ENCODE measurements at places on chromosomes 16 and 17.
A peak's percentile ranks its signal among the peaks of the same experiment; 100 is the strongest.

DNA sequence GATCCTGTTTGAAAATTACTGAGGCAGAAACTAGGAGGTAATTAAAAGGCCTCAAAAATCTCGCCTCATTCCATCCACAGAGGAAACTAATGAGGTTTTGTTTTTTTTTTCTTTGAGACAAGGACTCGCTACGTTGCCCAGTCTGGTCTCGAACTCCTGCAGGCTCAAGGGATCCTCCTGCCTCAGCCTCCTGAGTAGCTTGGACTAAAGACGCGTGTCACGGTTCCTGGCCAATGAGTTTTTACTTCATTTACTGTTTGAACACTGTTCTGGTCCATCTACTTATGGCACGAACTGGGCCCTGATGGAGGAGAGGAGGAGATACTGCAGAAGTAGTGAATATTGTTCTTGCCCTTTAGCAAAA lies 600 bp upstream of the BLTP2 start:
- no peak for DNase-seq

- DNase-seq, result no peak
Measured at GRCh38 chr17:39400547-39401411, 647 bp downstream of the FBXL20 start.

GRCh38 chr16:81524382-81524781 lies 79.8 kb downstream of the CMIP start:
- no peak for DNase-seq

GRCh38 chr16:22030087-22030812 lies 22.3 kb downstream of the MOSMO start:
- no peak for DNase-seq

- no peak for DNase-seq
Measured at GRCh38 chr16:47777220-47777619, 316.1 kb downstream of the PHKB start.

DNA sequence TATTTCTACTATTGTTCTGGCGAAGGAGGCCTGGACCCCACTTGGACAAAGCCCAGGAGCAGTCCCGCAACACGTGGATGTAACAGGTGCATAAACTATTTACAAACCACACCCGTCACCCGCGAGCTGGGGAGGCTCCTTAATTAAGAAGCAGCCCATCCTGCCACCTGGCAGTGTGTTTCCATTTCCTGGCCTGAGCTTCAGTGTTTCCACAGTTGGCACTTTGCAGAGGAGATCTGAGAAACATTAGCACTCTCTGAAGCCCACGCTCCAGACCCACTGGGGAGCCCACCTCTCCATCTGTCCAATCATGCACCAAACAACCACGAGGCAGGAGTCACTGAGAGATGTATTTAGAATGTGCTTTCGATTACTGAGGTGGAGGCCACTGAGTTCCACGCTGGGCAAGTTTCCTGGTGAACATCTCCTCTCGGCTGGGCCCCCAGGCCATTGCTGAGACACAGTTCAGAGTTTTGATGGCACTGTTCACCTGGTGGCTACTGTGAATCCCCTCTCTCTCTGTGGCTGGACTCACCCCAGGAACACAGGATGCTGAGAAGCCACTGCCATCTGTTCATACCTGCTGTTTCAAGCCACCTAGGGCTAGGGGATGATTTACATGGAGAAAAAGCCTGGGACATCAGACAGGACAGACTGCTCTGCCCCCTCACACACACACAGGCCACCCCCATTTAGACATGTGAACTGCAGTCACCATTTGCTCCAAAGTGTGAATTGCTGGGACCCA lies 129.1 kb downstream of the AIPL1 start:
- no peak for DNase-seq

GRCh38 chr17:740240-741017 lies 8.0 kb downstream of the TLCD3A start:
- no peak for DNase-seq

- no peak for DNase-seq
Measured at GRCh38 chr16:49622084-49622390, 233.9 kb downstream of the ZNF423 start.

DNA sequence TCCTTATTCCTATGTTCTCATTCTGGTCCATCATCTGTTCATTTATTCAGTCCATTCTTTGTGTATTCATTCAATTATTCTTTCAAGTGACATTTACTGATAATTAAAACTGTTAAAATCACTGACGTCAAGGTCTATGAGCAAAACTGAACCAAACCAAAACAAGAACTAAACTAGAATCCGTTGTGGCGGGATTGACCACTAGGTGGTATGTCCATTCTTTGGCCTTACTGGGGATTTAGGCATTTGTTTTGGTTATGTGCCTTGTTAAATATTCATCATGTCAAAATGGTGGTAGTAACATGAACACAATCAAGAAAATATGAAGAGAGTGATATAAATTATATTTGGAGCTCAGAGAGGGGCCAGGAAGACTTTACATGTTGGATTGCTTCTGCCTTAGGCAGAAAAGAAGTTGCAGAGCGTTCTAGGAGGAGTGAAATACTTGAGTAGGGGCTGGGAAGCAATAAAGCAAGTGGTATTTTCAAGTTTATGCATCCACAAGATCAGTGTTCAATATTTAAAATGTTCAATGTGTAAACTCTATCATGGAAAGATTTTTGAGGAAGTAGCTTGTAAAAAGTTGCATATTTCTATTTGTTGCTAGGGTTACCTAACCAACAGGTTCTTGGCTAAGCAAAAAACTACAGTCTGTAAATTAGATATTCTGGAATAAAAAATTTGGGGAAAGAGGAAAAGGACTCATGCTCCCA lies 129.0 kb downstream of the CDH13 start:
- DNase-seq, result no peak

DNA sequence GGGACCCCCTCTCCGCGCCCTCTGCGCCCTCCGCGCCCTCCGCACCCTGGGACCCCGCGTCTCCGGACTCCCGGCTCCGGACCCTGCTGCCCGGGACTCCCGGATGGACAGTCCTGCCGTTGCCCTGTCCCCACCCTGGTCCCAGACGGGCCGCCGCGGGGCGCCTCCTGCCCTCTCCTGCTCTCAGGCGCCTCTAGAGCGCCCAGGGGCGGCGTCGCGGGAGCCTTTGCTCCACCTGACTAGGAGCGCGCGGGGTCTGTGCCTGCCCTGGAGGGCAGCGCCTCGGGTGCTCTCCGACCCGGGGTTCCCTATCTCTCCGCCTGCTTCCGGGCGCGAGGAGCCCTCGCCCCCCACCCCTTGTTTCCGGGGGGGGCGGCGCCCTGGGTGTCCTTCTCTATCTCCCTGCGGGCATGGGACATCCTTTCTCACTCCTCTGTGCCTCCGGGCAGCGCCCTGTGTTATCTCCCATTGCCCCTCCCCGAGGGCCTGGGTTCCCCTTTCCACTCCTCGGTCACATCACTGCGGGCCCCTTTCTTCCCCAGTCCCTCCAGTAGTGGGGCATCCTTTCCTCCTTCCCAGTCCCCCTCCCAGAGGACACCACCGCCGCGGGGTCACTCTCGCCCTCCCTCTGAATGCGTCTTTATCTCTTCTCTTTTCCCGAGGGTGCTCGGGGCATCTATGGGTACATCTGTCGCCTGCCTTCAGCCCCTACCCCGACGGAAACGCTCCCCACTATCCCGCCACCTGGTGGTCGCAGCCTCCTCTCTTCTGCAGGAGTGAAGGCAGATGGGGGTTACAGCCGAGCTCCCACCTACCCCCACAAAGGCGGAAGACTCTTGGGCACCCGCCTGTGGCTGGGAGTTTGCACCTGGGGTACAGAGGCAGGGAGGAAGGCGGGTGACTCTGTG lies 875 bp downstream of the PRKCB start:
- no peak for DNase-seq

DNA sequence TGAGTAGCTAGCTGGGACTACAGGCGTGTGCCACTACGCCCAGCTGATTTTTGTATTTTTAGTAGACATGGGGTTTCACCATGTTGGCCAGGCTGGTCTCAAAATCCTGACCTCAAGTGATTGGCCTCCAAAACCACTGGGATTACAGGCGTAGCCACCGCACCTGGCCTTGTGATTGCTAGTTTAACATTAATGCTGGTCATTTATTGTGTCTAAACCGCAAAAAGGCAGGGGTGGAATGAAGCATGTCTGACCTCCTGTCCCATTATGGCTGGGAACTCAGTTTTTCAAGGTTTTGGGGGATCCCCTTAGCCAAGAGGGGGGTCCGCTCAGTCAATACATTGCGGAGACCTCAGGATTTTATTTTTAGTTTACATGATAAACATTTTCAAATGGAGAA lies 10.7 kb upstream of the CNGB1 start:
- no peak for DNase-seq

- DNase-seq, result peak; percentile 28
Measured at GRCh38 chr17:67441052-67441895, 64.2 kb downstream of the PITPNC1 start.

- DNase-seq, result no peak
Measured at GRCh38 chr17:75067856-75068255, 19.9 kb upstream of the SLC16A5 start.

DNA sequence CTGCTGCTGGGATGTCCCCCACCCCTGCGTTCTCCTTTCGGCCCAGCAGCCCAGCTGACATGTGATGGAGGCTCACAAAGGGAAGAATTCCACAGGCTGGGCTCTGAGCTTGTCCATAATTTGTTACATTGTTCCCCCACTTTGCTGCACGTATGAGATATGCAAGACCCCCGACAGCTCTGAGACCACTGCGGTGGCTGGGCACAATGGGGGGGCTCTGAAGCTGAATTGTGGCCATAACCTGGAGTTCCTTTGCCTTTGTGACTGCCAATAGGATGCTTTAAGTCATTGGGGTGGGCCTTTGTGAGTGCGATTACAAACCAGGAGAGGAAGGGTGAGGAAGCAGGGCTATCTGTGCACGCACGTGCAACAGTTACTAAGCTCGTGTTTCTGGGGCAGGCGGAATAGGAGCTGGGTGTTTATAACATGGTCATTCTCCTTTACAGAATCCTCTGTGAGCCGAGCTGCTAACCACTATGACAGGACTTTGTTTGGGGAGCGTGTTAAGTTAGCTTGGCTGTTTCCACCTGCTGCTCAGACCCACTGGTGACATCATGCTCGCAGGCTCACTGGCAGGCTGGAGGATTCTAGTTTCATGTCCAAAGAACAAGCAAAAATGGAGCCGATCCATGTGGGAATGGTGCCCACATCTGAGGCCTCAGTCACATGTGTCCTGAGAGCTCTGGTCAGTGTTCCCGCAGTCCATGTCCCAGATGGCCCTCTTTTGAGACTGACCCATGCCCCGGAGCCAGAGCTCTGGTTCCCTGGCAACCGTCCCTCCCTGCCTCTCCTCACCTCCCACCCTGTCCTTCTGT lies 208.3 kb upstream of the SALL1 start:
- no peak for DNase-seq

DNA sequence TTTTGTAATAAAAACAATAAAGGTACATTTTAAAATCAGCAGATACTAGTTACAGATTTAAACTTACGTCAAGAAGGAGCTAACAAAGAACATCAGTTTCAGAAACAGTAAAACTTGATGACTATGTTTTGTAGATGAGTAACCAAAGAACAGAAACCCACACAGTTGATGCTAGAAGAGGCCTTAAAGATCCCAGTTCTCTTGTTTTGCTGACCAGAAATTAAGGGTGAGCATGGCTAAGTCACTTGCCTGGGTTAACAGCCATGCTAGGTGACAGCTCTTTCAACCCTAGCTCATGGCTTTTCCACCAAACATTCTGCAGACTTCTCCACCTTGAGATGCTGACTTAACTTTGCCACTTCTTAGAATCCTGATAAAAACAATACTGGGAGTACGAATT lies 26.4 kb downstream of the STX8 start:
- no peak for DNase-seq

GRCh38 chr17:34351096-34351495 lies 5.2 kb upstream of the CCL13 start:
- no peak for DNase-seq

GRCh38 chr17:1229349-1229899 lies 40.8 kb upstream of the BHLHA9 start:
- DNase-seq, result no peak

DNA sequence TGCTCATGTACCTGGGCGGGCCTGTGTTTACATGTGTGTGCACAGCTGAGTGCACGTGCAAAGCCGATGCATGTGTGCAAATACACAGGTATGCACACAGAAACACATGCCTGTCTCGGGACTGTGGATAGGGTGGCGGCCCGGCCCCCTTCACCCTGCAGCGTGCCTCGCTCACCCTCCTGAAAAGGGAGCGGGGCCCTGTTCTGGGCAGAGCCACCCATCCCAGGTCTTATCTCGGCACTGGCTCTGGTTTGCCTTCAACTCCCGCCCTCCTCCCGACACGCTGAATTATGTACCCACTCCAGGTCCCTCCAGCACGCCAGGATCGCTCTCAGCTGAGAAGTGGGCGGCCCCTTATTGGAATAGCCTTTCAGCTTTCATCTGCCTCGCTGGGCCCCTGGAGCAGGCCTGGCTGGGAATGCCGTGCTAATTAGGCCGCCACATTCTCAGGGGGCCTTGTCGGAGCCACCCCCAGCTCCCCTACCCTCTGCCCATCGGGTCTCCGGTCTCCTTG lies 77.8 kb downstream of the RTN4RL1 start:
- DNase-seq, result no peak

DNA sequence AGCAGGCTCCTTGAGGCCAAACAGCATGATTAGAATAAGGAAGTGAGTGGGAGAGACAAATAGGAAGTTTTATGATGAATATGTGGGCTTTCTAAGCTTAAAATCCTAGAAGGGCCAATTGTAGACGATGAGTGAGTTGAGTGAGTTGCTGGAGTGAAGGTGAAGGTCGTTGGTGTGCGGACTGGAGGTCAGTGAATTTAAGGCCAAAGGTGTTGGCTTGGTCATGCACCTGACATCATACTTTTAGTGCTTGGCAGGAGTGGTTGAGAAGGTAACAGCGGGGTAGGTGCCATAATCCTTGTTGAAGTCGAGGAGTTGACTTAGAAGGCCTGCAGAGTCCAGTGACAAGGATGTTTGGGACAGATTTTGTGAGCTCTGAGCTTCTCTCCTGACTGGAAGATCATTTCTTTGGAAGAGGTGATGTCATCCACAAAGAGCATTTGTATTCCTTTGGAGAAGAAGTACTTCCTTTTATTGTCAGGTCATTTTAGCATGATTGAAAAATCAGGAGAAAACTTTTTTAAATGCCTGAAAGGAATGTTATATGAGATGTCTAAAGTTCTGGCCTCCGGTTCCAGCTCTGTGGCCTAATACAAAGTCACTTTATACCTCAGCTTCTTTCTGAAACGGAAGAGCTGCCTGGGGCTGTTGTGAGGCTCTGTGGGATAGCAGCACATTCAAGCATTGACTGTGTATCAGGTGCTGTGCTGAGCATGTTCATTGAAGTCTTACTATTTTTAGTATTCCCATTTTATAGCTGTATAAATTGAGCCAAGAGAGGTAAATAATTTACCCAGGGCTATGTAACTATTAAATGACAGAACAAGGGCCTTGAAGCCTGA lies 53.6 kb upstream of the TBX2 start:
- DNase-seq, result no peak

DNA sequence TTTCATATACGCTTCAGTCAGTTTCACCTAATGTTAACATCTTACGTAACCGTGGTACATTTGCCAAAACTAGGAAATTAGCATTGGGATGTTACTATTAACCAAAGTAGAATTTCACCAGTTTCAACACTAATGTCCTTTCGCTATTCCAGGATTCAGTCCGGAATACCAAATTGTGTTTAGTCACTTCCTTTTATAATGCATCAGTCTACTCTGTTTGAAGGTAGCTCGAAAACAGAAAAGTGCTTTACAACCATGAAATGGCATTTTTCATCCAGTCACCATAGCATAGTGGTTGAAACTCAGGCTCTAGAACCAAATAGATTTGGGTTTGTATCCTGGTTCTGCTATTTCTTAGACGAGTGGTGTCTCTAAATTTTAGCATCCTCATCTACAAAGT lies 29.4 kb downstream of the AP2B1 start:
- DNase-seq, result no peak
